Stimulated activated CD4-positive, alpha-beta T cell treated with anti-CD3 and anti-CD28 coated beads, Interleukin-1b, Interleukin-23, amount 100 ng/mL, for 1 hour (primary cell): ENCODE measurements at places on chromosomes 7 and 10.

- no peak for DNase-seq
These were observed 11.7 kb downstream of the SEMA3C start for GRCh38 chr7:80907141-80907601.

DNA sequence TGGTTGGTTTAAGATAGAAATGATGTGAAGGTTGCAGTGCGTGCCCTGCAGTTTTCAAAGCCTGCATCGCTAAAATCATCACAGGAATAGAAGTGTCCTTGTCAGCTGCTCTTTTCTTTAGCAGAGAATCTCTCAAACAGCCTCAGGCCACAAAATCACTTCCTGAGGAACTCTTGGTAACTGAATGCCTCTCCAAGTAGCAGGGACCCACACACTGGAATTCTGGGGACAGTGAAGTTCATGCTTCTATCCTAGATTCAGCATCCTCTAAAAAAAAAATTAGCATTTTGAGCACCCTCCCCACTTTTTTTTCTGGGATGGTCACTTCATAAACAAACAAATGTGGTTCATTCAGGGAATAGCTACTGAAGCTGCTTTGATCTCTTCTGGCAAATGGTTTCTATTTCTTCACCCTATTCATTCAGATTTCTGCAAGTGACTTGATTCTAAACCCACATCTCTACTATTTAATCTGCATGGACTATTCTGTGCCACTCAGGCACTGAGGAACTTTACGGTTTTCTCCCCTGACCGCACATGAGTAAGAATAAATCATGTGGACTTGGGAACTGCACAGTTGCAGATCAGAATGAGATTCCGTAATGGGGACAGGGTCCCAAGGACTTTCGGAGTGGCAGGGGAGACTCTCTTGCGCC lies 306.9 kb downstream of the FRMD4A start:
- DNase-seq = no peak

DNA sequence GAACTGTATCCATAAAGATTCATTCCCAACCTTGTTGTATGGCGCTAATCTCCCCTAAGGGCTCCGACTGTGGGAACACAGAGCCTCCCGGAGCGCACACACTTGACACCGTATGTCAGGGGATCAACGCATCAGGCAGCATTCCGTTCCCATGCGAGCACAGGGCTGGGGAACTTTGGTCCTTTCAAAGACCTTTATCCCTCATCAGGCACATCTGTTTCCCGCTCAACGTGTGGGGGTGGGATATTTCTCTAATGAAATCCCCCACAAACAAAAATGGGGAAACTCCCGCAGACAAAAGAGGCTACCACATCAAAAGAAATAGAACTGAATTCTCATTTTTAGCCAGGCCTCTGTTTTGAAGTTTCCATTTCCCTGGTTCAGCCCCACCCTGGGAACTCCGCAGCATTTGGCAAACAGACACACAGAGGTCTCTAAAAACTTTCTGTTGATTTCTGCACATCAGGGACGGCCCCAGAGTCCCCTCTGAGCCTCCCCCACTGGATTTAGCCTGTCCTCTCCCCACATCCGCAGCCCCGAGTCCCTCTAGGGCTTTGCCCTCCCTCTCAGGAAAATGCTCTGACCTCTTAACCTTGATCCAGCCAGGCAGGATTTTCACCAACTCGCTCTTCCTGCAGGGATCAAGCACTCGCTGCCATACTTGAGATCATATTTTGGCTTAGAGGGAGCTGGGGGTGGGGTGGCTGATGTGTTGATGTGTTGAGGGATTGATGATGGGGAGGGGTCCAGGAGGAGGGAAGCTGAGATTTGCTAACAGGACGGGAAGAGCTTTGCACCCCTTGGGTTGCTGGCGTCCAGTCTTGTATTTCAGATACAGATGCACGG lies 6.6 kb downstream of the CPA5 start:
- no peak for DNase-seq

DNA sequence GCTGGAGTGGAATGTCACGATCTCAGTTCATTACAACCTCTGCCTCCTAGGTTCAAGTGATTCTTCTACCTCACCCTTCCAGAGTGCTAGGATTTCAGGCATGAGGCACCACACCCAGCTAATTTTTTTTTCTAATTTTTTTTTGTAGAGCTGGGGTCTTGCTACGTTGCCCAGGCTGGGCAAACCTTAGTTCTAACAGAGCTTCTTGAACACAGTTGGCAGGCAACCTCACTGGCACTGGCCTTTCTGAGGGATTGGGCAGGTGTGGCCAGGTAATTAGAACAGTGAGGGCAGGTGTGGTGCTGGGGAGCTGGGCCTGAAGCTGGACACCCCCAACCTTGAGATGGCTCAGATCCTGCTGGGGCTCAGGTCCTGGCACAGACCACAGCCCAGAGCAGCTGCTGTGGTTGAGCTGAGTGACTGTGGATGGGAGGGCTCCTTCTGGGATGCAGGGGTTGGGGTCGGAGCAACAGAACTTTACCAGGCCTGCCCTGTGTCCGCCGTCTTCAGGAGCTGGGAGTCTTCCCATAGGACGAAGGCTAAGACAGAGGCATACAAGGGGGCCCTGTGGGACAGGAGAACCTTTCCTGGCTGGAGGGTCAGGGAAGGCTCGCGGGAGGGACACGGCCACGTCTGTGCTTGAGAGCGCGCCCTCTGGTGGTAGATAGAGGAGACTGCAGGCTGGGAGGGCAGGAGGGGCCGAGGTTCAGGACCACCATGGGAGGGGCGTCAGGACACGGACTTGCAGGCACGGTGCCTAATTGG lies 48.2 kb downstream of the COL26A1 start:
- no peak for DNase-seq

GRCh38 chr7:519484-520390 lies at the start of gene PDGFA:
TSS of gene PDGFA (minus strand) at chr7:519846. CDS start at chr7:519001, 845 bp downstream.
- no peak for DNase-seq

- DNase-seq = no peak
These were observed 100.9 kb downstream of the FAS start for GRCh38 chr10:89091496-89091895.

GRCh38 chr7:142808802-142809583 lies 38.2 kb downstream of the PRSS2 start:
- DNase-seq = peak; percentile 91

GRCh38 chr7:124031406-124031805 lies 1.5 kb downstream of the TMEM229A start:
- DNase-seq = no peak

DNA sequence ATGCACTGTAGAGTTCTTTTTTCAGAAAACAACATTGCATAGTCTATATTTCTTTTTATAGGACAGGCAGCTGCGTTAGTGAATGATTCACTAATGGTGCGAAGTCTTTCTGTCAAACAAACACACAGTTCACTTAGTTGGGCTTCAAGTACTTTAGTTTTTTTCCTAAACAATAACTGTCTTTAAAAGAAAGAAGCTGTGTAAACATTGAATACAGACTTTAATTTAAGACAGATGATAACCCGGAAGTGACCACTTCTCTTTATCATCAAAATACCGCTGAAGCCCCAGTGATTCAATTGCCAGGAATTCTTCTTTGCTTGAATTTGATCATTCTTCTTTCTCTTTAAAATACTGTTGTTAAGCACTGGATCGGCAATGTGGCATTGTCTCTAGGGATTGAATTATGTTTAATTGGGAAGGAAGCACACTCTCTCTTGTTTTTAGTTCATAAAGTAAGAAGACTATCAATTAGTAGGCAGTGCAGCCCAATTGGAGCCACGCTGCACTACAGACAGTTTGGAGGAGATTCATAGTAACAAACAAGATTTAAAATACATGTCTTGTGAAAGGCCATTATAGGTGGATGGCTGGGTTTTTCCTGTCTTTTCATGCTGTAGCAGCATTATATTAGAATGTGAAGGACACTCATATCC lies 30.4 kb downstream of the CNTNAP2 start:
- no peak for DNase-seq

GRCh38 chr7:135448753-135449152 lies 61.1 kb downstream of the CNOT4 start:
- DNase-seq = no peak

DNA sequence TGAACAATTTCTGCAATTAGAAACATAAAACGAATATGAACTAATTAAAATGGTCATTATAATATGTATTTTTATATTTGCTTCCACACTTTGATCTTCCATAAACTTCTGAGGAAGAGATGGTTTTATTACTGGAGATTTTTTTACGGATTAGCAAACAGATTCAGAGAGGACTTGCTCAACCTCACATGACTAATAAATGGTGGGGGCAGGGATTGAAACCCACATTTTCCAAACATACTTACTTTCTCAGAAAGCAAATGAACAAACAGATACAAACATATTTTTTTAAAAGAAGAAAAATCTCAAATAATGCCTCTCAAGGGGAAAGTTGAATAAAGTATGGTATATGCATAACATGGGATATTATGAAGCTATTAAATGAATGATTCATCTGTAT lies 18.3 kb downstream of the ANKMY2 start:
- DNase-seq = no peak

DNA sequence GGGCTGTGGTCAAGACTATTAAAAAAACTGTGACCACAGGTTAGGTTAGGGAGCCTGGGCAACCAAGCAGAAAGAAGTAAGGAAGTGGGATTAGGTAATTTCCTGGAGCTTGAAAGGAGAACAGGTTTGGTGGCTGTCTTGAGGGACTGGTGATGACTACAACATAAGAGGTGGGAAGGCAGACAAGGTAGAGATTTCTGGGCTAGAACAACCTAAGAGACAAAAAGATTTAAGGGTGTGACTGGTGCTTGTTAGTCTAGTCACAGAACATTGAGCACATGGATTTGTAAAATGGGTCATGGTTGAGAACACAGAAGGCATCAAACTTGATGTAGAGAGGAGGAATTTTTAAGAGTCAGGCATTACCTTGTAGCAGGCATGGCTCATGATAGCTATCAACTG lies 123.7 kb upstream of the ASAH2 start:
- DNase-seq = no peak

DNA sequence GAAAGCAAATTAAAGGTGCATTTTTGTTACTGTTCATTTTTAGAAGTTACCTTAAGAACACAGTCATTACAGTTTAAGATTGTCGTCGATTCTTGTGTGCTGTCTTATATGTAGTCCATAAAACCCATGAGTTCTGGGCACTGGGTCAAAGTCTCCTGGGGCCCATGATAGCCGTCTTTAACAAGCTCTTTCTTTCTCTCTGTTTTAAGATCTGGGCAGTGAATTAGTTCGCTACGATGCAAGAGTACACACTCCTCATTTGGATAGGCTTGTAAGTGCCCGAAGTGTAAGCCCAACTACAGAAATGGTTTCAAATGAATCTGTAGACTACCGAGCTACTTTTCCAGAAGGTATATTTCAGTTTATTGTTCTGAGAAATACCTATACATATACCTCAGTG lies 90.7 kb upstream of the CAPZA2 start:
- no peak for DNase-seq

DNA sequence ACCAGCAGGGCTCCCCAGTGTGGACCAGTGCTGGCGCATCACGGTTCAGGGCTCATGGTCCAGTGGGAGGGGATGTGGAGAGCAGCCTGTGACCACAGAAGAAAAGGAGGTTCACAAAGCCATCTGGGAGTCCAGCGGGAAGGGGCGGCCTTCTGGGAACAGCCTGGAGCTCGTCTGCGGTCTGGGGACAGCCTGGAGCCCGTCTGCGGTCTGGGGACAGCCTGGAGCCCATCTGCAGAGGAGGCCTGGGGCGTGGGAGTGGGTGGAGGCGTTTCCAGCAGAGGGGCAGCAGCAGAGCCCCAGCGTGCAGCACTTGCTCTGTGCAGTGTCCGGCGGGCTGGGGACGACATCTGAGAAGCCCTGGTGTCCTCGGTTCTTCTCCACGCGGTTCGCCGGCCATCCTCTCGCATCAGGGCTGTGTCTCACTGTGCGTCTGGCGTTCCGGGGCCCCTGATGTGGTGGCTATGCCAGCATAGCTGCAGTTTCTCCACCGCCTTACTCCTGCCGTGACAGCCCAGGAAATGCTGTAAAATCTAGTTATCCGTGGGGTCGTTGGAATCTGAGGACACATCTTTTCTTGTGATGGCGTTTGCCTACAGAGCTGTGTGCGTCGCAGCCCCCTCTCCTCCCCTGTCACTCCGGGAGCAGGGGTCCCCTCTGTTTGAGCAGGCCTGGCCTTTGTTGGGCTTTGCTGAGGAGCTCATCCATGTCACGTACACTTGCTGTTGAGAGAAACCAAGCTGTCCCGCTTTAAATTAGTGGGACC lies 104.6 kb downstream of the INPP5A start:
- DNase-seq = no peak

DNA sequence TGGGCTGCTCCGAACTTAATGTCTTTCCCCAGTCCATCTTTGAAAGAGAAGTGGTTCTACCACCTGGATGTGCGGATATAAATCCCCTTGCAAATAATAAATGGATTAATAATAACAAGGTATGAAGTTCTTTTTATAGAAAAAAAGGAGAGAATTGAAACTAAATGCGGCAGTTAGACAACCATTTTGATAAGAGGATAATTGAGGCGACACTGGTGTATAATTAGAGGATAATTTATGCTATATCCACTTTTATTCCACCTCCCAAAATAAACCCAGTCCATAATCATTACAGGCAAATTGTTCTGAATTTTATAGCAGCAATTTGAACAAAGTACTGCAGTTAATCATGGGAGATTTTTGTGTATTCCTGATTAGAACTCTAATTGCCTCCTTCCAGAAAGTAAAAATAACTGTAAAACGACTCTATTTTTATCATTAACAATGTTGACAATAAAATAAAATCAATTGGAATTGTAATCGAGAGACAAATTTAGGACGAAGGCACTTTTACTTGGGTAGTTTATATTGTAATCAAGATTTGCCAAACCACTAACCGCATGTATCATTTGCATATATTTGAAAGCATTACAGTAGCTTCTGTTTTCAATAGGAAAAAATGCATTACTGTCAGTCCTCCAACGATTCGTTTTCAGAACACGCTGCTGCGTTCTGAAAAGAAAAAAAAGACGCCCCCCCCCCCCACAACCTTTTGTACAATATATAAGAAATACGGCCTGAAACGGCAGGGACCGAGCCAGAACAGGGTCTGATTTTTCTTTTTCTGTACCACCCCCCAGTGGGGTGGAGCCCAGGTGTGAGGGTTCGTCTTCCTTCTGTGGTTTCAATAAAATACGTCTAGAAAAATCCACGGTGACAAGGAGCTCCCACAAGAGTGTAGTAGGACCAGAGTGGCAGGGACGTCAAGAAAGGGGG lies 838 bp upstream of the DLX6 start:
- no peak for DNase-seq

DNA sequence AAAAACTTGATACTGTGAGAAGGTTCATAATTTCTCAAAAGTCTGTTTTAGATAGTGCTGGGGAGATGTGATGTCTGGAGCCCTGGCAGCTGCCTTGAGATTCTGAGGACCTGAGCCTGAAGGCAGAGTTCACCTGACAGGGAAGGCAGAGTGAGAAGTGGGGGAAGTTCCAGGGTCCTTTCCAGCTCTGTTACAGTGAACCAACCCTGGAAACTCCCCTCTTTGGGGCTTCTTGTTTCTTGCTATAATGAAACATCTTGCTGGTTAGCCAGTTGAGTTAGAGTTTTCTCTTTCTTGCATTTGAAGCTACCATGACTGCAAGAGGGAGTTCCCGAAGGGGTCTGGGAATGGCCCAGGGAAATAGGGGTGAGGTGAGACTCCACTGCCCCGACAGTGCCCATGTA lies 158.9 kb upstream of the TNRC18 start:
- DNase-seq = no peak

- no peak for DNase-seq
These were observed 65.8 kb downstream of the APBB1IP start for GRCh38 chr10:26503911-26504310.
